ENCODE measurements at places on chromosomes 3 and 15.

DNA sequence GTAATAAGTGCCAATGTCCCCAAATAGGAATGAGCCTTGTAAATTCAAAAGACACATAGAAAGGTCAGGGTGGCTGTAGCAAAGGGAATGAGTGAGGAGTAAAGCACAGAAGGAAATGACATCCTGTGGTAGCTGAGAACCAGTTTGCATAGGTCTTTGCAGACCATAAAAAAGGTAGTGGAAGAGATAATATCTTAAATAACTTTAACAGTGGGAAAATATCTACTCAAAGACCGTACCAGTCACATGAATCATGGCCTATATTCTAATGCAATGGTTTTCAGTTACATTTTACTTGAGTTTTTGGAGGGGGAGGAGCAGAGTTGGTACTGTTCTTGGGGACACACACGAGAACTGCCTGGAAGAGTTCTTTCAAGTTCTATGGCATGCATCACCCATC, 297.3 kb upstream of the ADAMTS9 start:
- DNase-seq, result no peak

DNA sequence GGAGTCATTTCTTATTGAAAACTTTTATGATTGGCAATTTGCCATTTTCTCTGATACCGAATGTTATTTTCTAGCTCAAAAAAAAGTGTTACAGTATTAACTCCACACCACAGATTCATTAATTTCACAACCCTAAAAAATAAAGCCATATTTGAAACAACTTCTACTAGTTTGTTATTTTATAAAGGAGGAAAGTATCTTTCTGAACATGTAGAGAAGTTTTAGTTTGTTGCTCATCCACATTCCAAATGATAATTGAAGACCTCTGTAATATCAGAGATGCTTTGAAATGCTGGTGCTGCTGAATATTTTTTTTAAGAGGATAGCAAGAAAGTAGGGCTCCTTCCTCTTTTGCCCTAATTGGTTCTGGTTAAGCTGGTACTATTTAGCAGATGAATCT, 1.9 kb downstream of the VGLL3 start:
- DNase-seq, result no peak

DNA sequence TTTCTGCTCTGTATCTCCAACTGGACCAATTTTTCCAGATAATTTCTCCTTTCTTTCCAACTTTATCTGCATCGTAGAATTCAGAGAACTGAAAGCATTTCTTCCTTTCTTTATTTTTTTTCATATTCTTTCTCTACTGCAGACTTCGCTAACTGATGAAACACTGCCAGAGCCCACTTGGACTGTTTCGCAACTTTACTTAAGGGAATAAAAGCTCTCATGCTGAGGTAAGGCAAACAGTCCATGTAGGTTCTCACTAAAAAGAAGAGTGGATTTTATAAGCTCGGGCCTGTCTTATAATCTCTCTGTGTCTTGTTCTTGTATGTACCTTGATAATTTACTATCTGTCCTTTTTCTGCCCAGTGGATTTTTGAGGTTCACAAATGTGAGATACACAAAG, 163.5 kb downstream of the CNTN4 start:
- no peak for DNase-seq

DNA sequence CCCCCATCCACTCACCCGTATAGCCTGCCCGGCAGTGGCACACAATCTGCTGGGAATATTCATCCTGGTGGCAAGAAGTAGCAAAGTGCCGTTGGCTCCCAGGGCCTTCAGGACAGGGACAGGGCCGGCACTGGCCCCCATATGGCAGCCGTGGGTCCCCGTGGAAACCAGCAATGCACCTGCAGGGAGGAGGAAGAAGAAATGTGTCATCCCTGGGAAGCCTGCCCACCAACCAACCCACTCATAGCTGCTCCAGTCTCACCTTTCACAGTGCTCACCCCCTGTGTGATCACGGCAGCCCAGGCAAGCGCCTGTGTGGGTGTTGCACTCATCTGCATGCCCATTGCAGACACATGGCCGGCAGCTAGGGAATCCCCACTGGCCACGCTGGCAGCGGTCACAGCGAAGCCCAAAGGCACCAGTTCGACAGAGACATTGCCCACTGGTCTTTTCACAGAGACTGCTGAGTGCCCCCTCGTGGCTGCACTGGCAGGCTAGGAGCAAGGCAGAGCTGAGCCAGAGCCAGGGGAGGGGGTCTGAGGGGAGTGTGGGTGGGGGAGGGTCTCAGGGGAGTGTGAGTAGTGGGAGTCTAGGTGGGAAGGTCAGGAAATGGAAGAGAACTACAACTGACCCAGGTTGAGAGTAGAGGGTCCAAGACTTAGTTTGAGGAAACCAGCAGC, 4.5 kb upstream of the USP19 start:
- no peak for DNase-seq

GRCh38 chr15:69578787-69579583, 126.4 kb downstream of the RPLP1 start:
- no peak for DNase-seq

GRCh38 chr15:59174835-59175831, 31.5 kb upstream of the LDHAL6B start:
- peak; percentile 79 for DNase-seq

DNA sequence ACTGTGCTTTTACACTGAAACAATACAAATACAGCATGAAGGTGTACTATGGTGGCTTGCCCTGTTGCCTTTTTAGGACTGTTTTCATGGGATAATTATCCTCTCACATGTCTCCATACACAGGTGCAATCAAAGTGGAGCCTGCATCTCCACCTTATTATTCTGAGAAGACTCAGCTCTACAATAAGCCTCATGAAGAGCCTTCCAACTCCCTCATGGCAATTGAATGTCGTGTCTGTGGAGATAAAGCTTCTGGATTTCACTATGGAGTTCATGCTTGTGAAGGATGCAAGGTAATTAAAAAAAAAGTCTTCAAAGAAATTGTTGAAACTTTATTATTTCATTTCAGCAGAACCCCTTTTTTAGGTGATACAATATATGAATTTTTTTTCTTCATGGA, 92.3 kb downstream of the PPARG start:
- DNase-seq, result no peak

DNA sequence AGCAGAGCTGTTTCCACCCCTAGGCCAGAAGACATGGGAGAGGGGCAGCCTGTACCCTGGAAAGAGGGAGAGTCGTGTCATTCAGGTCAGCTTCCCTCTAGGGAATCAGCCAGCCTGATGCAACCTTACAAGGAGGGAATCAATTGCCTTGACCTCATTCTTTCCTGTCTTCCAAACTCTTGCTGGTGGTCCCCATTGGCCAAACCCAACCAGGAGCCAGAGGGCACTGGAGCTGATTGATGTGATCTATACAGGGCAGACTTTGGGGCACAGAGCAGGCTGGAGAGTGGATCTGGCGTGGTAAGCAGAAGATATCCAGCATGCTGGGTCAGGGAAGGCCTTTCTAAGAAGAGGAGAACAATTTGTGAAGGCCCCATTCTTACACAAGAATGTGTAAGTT, 19.1 kb upstream of the MAGEF1 start:
- no peak for DNase-seq

GRCh38 chr3:170584585-170585007, 1.3 kb downstream of the SLC7A14 start:
- DNase-seq, result peak; percentile 24

DNA sequence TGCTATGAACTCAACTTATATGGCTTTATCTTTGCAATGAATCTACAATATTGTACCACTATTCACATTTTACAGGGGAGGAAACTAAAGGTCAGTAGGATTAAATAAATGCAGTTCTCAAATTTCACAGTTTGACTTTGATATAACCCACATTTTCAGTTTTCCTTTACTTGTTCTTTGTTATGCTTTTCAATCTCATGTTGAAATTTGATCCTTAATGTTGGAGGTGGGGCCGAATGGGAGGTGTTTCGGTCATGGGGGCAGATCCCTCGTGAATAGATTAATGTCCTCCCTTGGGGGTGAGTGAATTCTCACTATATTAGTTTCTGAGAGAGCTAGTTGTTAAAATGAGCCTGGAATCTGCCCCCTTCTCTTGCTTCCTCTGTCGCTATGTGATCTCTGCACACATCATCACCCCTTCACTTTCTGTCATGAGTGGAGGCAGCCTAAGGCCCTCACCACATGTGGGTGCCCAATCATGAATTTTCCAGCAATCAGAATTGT, 44.7 kb downstream of the CD200 start:
- DNase-seq, result no peak

- no peak for DNase-seq
These were observed 4.8 kb upstream of the DAPK2 start for GRCh38 chr15:64051093-64051402.

DNA sequence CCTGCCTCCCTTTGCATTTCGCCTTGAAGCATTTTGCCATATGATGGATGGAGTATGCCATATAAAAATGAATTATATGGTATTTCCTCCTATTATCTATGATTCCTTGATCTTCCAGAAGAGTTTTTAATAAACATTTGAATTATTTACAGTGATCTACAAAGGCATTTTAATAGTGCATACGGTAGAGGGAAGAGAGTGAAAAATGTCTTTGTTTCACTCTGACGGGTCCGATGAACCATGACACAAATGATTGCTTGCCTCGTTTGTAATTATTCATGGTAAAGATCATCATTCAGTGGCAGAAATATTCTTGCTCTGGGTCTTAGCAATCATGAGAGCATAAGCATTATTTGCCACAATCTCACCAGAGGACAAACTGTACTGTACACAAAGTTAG, 1010.9 kb downstream of the NTRK3 start:
- DNase-seq, result no peak

GRCh38 chr3:101962055-101962454, 112.7 kb downstream of the NFKBIZ start:
- DNase-seq, result no peak

- no peak for DNase-seq
These were observed 91.4 kb downstream of the ZBBX start for GRCh38 chr3:167288737-167289136.

GRCh38 chr3:194973366-194974000, 287.8 kb downstream of the FAM43A start:
- no peak for DNase-seq

DNA sequence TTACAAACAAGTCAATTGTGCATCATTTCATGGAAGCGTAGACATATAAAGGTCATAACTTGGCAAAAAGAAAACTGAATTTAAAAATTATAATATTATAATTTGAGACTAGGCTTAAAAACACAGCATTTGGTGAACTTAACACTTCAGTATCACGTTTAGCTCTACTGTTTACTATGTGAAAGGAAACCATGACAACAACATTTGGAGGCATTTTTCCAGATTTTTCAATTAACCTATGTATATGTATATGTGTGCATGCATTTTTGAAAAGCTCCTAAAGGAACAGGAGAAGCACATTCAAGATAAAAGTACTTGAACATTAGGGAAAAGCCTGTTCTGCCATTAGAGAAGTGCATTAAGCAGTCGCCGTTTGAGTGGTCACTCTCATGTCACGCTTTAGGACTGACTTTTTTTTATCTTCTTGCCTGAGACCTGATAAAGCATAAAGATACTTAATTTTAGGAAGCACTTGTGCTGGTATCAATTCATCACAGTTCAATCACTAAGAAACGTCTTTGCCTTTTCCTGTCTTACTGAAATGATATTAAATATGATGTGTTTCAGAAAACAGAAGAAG, 156.0 kb downstream of the NAALADL2 start:
- no peak for DNase-seq

DNA sequence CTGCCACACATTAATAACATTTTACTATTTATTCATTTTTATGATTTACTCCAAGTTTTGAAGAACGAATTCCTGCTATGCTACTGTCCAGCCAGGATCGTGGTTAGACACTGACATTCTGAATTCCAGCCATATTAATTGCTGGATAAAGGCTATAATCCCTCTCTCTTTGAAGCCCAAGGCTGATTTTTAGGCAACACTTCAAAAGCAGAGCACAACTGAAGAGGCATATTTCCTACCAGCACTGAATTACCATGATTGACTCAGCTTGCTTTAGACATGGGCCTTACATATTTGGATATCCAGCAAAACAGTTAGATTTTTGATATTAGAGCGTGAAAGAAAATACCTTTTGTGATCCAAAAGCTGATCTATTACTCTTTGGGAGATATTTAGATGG, 205.0 kb downstream of the ZIC1 start:
- no peak for DNase-seq

DNA sequence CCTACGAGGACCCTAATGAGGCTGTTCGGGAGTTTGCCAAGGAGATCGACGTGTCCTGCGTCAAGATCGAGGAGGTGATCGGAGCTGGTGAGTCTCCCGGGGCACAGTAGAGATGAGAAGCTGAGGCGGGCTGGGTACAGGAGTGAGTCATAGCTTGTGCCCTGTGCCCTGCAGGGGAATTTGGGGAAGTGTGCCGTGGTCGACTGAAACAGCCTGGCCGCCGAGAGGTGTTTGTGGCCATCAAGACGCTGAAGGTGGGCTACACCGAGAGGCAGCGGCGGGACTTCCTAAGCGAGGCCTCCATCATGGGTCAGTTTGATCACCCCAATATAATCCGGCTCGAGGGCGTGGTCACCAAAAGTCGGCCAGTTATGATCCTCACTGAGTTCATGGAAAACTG, 17.9 kb downstream of the EPHB3 start:
- no peak for DNase-seq

DNA sequence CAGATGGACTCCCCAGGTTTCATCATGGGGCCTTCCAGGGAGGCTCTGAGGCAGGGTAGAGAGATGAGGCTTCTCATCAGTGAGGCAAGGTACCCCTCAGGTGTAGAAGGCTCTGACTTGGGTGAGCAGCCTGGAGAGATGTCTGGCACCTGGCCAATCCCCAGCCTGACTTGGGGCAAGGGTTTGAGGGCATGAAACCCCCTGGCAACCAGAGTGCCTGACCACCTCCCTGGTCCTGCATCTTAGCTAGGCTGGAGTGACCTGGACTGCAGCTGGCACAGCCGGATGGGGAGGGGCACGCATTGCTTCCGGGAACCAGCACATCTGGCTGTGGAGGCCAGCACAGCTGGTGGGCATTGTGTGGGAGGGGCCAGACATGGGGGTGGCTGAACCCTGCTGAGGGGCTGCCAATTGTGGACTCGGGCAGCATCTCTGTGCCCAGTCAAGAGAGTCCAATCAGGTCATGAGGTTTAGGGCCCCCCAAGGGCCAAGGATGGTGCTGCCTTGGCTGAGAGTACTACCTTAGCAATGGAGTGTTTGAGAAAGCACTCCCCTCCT, 1.9 kb downstream of the ZBTB47 start:
- no peak for DNase-seq

- DNase-seq, result no peak
These were observed 137.3 kb upstream of the TGFBR2 start for GRCh38 chr3:30469133-30469532.

All from NCI-H1694 (cell line).